NCI-H1930 (cell line): ENCODE measurements at places on chromosomes 11 and 22.

- no peak for DNase-seq
Measured at GRCh38 chr11:93560199-93560932, 17.2 kb upstream of the SMCO4 start.

DNA sequence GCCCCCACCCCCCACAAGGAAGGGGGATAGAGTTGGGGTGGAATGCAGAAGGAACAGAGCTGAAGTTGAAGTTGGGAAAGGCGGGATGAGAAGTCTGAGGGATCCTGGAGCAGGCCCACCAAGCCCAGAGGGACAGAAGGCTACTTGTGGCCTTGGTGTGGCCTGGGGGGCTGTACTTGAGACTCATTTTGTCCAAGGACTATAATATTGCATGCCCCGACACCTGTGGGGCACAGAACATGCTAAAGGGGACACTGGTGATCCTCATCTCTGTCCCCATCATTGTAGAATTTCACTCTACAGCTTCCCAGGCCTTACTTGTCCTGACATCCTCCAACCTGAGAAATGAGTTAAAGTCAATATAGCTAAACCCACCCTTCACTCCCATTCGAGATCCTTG is 1.3 kb downstream of the ESAM start:
- no peak for DNase-seq

DNA sequence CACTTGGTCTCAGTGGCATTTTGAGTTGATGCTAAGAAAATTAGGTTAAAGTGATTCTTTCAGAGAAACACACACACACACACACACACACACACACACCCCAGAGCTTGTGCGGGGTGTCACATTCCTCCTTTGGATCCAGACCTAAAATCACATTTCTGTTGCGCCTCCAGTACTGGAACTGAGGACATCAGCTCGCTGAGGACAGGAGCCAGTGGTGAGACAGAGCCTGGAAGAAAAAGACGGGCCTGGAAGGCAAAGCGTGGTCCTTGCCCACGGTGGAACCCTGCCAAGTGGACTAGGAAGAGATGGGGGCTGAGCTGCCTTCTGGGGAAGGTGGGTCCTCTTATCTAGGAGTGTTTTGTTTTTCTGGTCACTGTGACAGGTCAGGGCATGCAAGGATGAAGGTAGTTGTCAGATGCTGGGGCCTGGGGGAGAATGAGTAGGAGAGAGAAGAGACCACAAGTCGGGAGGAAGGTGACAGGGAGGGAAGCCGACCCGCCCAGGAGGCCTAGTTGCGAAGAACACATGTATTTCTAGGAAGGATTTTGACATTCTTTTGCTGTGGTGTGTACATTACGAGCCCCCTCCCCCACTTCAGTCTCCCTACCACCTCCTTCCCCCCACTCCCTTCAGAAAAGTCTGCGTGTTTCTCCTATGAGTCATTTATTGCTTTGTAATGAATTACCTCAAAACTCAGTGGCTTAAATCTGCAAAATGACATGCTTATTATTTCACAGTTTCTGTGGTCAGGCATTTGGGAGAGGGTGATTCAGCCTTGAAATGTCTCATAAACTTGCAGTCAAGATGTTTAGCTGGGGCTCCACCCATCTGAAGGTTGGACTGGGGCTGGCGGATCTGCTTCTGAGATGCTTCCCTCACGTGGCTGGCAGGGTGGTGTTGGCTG is 4.8 kb upstream of the ELFN2 start:
- DNase-seq: no peak

GRCh38 chr11:8019314-8020243 is 32.4 kb downstream of the EIF3F start:
- no peak for DNase-seq

GRCh38 chr11:128940156-128940555 is 2.5 kb downstream of the TP53AIP1 start:
- no peak for DNase-seq

- no peak for DNase-seq
Measured at GRCh38 chr11:111098091-111098490, 147.4 kb upstream of the POU2AF2 start.

DNA sequence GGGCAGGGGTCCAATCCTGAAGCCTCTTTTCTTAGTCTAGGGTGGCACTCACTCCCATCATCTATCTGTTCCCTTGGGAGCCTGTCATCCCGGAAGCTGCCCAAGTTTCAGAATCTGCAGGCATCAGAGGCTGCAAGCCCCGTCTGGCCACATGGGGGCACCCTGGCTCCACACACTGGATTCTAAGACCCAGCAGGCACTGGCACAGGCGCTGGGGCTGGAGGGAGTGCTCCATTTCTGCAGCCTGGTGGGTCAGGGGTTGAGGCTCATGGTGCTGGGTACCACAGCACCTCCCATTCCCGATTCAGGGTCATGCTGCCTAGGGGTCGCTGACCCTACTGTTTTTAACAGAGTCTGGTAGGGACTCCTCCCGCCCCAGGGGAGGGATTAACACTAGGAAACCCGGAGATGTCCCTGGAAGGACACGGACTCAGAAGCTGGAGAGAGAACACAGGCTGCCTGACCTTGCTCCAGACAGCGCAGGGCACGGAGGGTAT is 243.9 kb upstream of the SYN3 start:
- DNase-seq: peak; percentile 59

DNA sequence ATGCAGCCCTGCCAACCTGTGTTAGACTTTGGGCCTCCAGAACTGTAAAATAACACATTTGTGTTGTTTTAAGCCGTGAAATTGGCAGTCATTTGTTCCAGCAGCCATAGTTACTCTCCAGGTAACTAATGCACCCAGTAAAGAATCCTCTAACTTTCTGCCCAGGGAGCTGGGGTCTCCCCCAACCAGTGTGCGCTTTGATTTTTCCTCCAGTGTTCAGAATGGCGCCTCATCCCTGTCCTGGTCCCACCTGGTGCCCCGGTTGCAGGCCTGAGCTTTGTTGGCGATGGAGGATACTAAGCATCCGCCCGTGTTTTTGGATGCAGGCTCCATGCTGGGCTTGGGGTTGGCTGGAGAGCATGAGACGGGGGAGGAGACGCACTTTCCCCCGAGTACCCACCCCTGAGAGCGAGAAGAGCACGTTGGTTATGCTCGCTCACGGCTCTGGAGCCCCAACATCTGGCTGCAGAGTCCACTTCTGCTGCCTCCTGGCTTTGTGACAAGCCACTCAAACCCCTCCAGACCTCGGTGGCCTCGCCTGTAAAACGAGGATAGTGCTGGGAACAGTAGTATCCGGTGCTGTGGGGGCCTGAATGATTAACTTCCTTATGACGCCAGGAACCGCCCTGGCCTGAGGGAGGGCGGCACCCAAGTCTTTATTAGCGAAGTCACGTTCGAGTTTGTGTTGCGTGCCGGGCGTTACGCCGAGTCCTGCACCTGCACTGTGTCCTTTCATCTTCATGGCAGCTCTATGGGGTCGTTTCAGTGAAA is 25.8 kb downstream of the MRGPRD start:
- no peak for DNase-seq
